ENCODE measurements at places on chromosomes 4 and X.

- no peak for DNase-seq
Observed at GRCh38 chr4:52983563-52984303, 121.6 kb downstream of the RASL11B start.

GRCh38 chrX:80237072-80237471 lies 183.2 kb upstream of the TENT5D start:
- no peak for DNase-seq

GRCh38 chr4:142752202-142752786 lies 93.8 kb downstream of the INPP4B start:
- DNase-seq = no peak

DNA sequence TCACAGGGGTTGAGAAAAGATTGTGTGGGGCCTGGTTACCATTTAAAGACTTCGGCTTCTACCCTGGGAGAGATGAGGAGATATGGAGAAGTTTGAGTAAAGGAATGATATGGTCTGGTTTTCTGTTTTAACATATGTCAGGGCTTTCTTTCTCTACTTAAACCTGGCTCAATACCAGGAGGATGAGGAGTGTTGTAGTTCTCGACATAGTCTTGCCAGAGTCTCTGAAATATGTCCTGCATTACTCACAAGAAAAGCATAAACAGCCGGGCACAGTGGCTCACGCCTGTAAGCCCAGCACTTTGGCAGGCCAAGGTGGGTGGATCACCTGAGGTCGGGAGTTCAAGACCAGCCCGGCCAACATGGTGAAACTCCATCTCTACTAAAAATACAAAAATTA lies 16.4 kb upstream of the ACE2 start:
- DNase-seq = no peak

DNA sequence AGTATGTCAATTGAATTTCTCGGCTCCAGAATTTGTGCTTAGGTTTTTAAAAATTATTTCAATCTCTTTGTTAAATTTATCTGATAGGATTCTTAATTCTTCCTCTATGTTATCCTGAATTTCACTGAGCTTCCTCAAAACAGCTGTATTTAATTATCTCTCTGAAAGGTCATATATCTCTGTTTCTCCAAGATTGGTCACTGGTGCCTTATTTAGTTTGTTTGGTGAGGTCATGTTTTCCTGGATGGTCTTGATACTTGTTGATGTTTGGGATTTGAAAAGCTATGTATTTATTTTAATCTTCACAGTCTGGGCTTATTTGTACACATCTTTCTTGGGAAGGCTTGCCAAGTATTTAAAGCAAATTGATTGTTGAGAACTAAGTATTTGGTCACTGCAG lies 24.7 kb upstream of the HERC3 start:
- DNase-seq = no peak

- DNase-seq = no peak
Observed at GRCh38 chr4:172480471-172480870, 667.3 kb downstream of the GALNTL6 start.

- no peak for DNase-seq
Observed at GRCh38 chrX:45261471-45261870, 60.8 kb upstream of the DIPK2B start.

Data from stimulated activated CD4-positive, alpha-beta T cell treated with anti-CD3 and anti-CD28 coated beads, Interleukin-15, amount 100 ng/mL, for 1 hour (primary cell).